Kidney tubule cell (primary cell): ENCODE measurements at places on chromosomes 5 and 9.
A peak's percentile ranks its signal among the peaks of the same experiment; 100 is the strongest.

GRCh38 chr9:130186839-130187522 is 14.8 kb downstream of the NCS1 start:
- DNase-seq, result peak; percentile 92

DNA sequence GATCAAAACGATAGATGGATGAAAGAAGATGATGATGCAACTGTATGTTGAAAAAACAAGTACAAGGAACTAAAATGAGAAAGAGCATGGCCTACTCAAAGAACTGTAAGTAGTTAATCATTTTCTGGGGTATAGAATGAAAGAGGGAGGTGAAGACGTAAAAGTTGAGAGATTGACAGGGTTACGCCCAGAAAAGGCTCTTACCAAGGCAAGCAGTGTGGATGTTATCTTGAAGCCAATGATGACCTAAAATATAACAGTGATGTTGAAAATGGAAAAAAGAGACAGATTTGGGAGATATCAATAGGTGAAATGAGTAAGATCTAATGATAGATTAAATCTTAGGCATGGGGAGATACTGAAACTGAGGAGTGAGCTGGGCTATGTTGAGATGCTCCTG is 80.4 kb upstream of the GNAQ start:
- DNase-seq, result no peak

- no peak for DNase-seq
Measured at GRCh38 chr5:164203581-164204225, 698.3 kb downstream of the MAT2B start.

- DNase-seq, result no peak
Measured at GRCh38 chr5:1089621-1090040, 22.2 kb downstream of the SLC12A7 start.
